ENCODE measurements at places on chromosomes 16 and 17.

GRCh38 chr17:75261336-75262111, at the start of the genes GGA3 and MRPS7:
GGA3 (minus strand) TSS chr17:75261606; CDS start chr17:75261587, 19 bp downstream.
MRPS7 (plus strand) TSS chr17:75261879; CDS start chr17:75261901, 22 bp downstream.
- DNase-seq: peak; percentile 97

DNA sequence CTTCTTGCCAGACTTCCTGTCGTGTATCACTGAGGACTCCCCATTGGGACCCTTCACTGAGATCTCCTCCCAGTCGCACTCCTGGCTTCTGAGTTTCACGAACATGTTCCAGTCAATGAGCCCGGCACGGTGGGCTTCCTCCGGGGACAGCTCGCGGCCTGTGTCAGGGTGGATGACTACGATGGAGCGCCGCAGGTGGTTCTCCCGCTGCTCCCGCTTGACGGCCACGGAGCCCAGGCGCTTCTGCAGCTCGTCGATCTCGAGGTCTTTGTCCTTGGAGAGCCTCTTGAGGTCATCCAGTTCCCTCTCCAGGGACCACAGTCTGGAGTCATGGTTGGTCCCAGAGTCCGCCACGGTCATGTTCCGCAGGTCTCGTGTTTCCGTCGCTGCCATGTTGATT, 36.2 kb downstream of the UBN1 start:
- DNase-seq: no peak

DNA sequence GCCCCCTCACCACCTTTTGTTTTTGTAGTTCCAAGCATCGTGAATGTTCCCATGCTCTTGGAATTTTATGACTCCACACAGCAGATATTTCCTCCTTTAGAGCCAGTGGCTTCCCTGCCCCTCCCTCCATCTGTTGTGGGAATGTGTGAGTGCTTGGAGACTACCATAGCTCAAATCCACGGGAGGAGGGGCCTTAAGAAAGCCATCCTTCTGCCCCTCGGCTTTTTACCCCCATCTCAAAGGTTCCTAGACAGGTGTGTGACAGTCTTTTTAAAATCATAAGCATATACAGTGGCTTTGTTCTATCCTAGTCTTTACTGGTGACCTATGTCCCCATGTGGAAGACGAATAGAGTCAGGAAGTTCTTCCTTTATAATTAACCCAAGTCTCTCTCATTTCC, 47.2 kb downstream of the YPEL2 start:
- DNase-seq: no peak

DNA sequence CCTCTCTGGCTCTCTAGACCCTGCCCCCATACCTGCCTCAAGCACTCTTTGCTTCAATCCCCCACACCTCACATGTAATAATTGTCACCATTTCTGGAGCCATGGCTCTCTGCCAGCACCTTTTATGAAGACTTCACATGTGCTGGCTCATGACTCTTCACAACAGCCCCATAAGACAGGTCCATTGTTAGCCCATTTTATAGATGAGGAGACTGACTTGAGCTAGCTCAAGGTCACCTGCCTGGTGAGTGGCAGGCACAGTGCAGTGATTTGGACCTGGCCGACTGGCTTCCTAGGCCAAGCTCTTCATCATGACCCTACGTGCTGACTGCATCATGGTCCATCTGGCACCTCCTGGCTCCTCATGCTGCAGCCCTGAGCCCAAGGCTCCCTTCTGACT, 25.0 kb downstream of the FAM20A start:
- DNase-seq: no peak

DNA sequence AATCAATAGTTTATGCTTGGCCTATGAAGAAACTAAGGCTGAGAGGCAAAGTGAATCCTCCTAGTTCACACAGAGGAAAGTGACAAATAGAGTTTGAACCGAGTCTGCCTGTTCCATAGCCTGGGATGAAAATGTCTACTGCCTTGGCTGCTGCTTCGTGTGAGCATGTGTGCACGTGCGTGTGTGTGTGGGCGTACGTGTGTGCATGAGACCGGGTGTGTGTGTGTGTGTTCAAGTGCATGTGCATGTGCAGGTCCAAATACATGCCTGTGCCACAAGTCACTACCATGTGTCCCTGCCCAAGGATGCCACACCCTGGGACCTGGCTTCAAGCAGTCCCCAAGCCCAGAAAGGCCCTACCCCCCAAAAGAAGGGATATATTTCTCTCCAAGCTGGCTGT, 13.6 kb downstream of the SEZ6 start:
- no peak for DNase-seq

GRCh38 chr16:2082171-2082982, 34.6 kb downstream of the TSC2 start:
- no peak for DNase-seq

DNA sequence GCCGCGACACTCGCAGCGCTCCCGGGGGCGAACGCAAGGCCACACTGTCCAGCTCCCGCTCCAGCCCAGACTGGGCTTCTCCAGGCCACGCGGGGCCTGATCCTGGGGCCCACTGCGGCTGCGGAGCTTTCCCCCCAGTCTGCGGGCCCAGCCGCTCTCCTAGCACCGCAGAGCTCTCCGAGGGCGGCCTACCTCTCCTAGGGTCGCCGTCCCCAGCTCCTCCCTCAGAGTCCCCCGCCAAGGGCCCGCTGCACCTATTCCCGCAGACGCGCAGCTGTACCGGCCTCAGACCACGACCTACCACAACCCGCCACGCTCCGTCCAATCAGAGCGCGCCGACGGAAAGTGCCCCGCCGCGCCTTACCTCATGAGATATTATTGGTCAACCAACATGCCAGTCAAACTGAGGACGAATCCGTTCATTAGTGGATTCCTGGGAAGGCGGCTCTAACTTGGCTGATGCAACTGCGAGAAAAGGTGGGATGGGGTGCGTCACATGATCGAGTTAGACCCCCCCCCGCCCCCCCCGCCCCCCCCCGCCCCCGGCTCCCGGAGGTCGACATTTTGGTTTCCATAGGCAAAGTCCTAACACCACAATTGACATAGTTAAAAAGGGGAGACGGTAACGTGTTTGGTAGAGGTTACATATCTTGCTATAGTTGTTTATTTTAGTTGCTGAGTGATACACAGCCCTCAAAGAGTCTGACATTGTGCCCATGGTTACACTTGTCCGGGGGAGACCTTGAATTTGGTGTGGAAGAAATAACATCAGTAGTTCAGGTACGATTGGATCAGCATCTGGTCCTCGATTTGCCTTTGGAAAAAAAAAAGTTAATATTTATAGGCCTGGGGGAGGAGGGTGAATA, at the start of gene AARS1:
Gene AARS1 (minus strand): TSS at position 278 of the 866 bp plus-strand sequence. CDS start 6,743 bp downstream, outside the sequence.
- DNase-seq: peak; percentile 100

GRCh38 chr17:51044976-51045375, 75.7 kb downstream of the SPAG9 start:
- DNase-seq: no peak

- DNase-seq: no peak
Measured at GRCh38 chr17:57178839-57179238, 77.5 kb upstream of the MSI2 start.
